ENCODE measurements at places on chromosomes 6 and 20.

DNA sequence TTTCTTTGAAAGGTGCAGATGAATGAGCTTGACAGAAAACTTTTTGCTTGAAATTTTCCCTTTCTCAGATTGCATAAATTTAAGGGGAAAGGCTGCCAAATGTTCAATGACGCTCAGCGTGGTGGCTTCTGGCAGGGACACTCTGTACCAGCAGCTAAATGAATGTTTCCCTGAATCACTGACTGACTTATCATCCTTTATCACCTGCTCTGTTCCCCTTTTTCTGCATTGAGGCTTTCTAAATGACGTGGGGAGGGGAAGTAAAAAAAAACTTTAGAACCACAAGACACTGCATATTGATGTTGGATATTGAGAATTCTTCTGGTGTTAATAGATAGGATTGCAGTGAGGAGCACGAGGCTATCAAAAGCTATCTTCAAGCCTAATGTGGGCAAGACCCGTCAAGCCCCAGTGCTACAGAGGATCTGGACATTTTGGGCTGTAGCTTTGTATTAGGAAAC lies 46.9 kb upstream of the ENPP5 start:
- no peak for DNase-seq

DNA sequence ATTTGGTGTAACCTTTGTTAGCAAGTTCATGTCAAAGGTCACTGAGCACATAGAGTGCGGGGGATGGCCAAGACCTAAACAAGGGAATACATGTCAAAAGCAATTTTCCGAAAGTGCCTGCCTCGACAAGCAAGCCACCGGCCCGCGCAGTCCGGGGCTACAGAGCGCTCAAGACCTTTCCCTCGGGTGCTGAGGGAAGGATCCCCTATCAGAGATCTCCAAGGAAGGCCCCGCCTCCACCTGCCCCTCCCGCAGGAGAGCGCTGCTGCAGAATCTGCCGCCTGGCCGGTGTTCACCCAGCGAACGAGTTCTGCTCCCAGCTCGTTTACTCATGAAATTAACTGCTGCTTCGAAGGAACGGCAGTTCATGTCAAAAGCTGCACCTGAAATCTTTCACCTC lies 252.7 kb downstream of the BMP7 start:
- DNase-seq: no peak

GRCh38 chr6:17853533-17853932 lies 133.9 kb downstream of the KIF13A start:
- DNase-seq: no peak

- no peak for DNase-seq
These were observed 88.3 kb upstream of the CCDC28A start for GRCh38 chr6:138685257-138685656.

All from kidney epithelial cell (primary cell).